ENCODE measurements at places on chromosomes 12 and 14.

GRCh38 chr14:101761881-101762529 lies 496 bp downstream of the PPP2R5C start:
- no peak for DNase-seq

GRCh38 chr12:13094367-13094766 lies 9.1 kb downstream of the GSG1 start:
- peak; percentile 94 for DNase-seq

DNA sequence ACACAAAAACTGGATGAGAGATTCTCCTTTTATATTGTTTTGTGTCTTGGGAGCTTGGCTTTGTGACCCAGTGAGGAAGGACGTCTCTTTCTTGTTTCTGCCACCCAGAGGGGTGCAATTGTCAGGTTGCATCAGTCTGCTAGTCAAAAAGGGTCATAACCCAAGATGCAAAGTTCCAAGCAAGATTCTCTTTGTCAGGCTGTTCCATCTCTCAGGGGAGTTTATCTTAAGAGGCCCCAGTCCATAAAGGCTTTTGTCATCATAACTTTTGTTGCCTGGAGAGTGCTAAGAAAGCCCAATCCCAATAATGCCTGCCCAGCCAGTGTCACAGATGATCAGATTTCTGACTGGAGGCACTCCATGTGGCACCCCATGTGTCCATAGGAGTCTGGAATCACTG lies 444.9 kb downstream of the TRHDE start:
- DNase-seq, result no peak

GRCh38 chr12:130053651-130054069 lies 108.6 kb upstream of the FZD10 start:
- DNase-seq, result no peak

DNA sequence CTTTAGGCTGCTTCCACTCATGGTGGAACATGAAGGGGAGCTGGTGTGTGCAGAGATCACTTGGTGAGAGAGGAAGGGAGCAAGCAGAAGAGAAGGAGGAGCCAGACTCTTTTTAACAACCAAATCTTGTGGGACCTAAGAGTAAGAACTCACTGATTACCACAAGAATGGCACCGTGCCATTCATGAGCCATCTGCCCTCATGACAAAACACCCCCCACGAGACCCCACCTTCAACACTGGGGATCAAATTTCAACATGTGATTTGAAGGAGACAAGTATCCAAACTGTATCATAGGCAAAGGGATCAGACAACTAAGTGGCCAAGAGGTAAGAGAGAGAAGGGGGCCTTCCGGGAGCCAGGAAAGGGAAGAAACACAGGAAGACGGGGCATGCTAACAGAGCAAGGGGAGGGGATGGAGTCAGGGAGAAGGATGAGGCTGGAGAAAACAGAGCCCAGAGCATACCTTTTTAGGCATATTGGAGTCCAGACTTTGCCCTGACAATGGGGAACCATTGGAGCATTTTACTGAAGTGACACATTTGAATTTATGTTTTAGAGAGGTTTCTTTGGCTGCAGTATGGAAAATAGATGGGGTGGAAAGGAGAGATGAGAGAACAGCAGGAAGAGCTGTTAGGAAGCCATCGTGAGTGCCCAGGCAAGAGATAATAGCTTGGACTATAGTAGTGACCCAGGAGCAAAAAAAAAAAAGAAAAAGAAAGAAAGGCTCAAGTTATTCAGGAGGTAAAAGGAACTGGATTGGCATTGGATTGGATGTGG lies 204.4 kb upstream of the NUDT4 start:
- DNase-seq, result no peak

Data from inflammatory macrophage (primary cell).